Ovary (tissue), 10 donors: ENCODE measurements at places on chromosomes 7 and 10. TPM values are rescaled to one million over a fixed set of nuclear protein-coding genes. Genes with fewer than 3 reads are reported as not detected.

DNA sequence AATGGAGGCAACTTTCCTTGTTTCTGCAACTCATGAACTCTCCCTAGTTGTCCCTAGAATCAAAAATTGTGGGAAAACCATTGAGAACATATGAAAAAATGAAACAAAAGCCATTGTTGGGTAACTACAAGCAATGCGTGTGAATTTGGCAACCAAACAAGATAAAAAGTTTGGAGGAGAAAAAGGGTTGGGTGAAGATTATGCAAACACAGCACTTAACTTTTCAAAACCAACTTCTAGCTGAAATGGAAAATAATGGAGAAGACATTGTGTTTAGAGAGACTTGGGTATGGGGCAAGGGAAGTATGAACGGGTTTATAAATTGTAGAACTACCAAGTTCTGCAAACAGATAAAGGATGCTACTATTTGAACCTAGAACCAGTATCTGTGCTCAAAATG lies 89.0 kb upstream of the SVIL start:
- H3K4me3 ChIP-seq: no peak overlapping the region
- no peaks in the 10 kb centered on the region for H3K36me3 ChIP-seq
- peak overlapping the region; percentile 18 for H3K27ac ChIP-seq

- peaks cover 8% of the 10 kb centered on the region for H3K4me1 ChIP-seq
- H3K4me3 ChIP-seq: no peak overlapping the region
- H3K27me3 ChIP-seq: no peaks in the 10 kb centered on the region
- H3K27ac ChIP-seq: no peak overlapping the region
Measured at GRCh38 chr7:25389489-25390106, 161.3 kb upstream of the NPVF start.

GRCh38 chr10:11895108-11895466 lies 71.9 kb downstream of the PROSER2 start:
- H3K27ac ChIP-seq: no peak overlapping the region
- H3K4me1 ChIP-seq: no peaks in the 10 kb centered on the region
- no peak overlapping the region for H3K4me3 ChIP-seq
- H3K36me3 ChIP-seq: no peaks in the 10 kb centered on the region

- no peak for DNase-seq
- H3K36me3 ChIP-seq: no peaks in the 10 kb centered on the region
- no peak overlapping the region for H3K4me3 ChIP-seq
Measured at GRCh38 chr10:102752934-102753664, 9.4 kb downstream of the WBP1L start.

DNA sequence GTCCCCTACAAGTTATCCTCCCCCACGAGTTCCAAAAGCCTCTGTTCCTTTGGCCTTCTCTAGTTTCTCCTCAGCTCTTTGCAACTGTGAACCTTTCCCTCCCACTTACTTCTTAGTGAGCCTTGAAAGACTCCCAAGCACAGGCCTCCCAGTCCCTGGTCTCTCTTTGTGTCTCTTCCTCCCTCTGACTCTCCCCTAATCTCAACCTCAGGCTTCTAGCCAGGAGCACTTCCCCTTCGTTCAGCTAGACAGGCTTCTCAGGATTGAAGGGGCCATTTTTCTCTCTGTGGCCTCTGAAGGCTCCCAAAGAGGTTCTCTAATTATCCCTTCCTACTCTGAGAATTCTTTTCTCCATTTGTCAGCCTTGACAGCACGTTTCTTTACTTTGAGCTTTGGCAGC lies 50.2 kb upstream of the PHYHIPL start:
- H3K27ac ChIP-seq: no peak overlapping the region
- no peak overlapping the region for H3K4me3 ChIP-seq
- DNase-seq: no peak
- no peaks in the 10 kb centered on the region for H3K27me3 ChIP-seq
- no peaks in the 10 kb centered on the region for H3K36me3 ChIP-seq
- H3K4me1 ChIP-seq: peaks cover 2% of the 10 kb centered on the region

- H3K27ac ChIP-seq: no peak overlapping the region
- no peak overlapping the region for H3K4me3 ChIP-seq
- no peak for DNase-seq
- no peaks in the 10 kb centered on the region for H3K27me3 ChIP-seq
- H3K4me1 ChIP-seq: no peaks in the 10 kb centered on the region
- H3K36me3 ChIP-seq: no peaks in the 10 kb centered on the region
Measured at GRCh38 chr7:107318523-107319160, 149.8 kb downstream of the HBP1 start.

DNA sequence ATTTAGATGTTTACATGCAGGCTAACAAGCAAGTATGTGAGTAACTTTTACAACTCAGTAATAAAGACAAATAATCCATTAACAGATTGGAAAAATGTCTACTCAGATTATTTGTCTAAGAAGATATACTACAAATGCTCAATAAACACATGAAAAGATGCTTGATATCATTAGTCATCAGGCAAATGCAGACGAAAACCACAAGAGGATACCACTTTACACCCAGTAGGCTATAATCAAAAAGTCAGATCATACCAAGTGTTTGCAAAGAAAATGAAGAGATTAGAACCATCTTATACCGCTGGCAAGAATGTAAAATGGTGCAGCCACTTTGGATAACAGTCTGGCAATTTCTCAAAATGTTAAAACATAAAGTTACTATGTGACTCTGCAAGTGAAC lies 84.1 kb downstream of the MALSU1 start:
- H3K4me1 ChIP-seq: no peaks in the 10 kb centered on the region
- no peak overlapping the region for H3K4me3 ChIP-seq
- no peaks in the 10 kb centered on the region for H3K36me3 ChIP-seq
- H3K27me3 ChIP-seq: no peaks in the 10 kb centered on the region

DNA sequence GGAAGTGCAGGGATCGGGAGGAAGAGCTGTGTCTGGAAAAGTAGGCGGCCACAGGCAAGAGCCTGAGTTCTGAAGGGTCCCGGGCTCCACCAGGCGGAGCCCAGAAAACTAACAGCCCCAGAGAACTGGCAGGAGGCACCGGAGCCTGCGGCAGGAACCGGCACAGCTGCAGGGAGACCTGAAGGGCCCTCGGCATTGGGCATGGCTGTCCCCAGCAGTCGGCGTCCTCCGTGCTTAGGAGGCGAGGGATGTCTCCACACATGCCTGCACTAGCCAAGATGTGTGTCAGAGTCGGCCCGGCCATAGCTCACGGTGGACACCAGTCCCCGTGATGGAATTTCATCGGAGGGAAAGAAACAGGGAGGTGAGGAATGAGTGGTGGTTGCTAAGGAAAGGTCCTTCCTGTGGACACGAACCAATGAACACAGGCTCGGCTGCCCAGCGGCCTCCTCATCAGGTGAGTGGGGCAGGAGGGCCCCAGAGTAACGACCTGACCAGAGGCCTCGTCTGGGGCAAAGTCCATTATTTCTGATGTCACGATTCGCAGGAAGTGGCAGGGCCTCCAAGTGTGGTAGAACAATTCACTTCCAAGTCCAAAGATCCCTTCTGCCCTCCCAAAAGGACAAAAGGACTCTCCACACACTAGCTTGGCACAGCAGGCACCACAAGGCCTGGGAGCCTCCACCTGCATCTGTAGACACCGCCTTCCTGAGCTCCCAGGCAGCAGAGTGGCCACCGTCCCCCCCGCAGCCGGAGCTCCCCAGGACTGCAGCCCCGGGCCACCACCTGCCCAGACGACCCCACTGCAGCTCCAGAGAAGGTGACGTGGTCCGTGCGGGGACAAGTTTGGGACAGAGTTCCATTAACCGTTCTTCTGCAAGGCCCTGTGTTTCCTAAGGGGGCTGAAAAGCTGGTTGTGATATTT lies 444.2 kb downstream of the PTPRN2 start:
- H3K27me3 ChIP-seq: no peaks in the 10 kb centered on the region
- no peaks in the 10 kb centered on the region for H3K36me3 ChIP-seq
- H3K4me3 ChIP-seq: no peak overlapping the region
- H3K4me1 ChIP-seq: no peaks in the 10 kb centered on the region
- DNase-seq: no peak

CARD11 gene
- total RNA-seq: 0.28 TPM

GRCh38 chr10:121708728-121709674 lies 110.8 kb upstream of the FGFR2 start:
- H3K4me1 ChIP-seq: peaks cover 1% of the 10 kb centered on the region
- no peak for DNase-seq
- no peaks in the 10 kb centered on the region for H3K36me3 ChIP-seq
- peak overlapping the region; percentile 5 for H3K27ac ChIP-seq
- no peak overlapping the region for H3K4me3 ChIP-seq
- no peaks in the 10 kb centered on the region for H3K27me3 ChIP-seq

AKR1C8 gene
- total RNA-seq: not detected

PKD2L1 gene
- not detected for total RNA-seq

GRCh38 chr10:132418527-132419416 lies 21.8 kb downstream of the PWWP2B start:
- no peaks in the 10 kb centered on the region for H3K27me3 ChIP-seq
- H3K4me1 ChIP-seq: peaks cover 20% of the 10 kb centered on the region
- no peak overlapping the region for H3K27ac ChIP-seq
- no peak for DNase-seq

GRCh38 chr10:128043259-128044045 lies 82.8 kb downstream of the MKI67 start:
- H3K36me3 ChIP-seq: no peaks in the 10 kb centered on the region
- peaks cover 3% of the 10 kb centered on the region for H3K4me1 ChIP-seq
- no peak overlapping the region for H3K27ac ChIP-seq
- H3K27me3 ChIP-seq: no peaks in the 10 kb centered on the region
- DNase-seq: no peak

DNA sequence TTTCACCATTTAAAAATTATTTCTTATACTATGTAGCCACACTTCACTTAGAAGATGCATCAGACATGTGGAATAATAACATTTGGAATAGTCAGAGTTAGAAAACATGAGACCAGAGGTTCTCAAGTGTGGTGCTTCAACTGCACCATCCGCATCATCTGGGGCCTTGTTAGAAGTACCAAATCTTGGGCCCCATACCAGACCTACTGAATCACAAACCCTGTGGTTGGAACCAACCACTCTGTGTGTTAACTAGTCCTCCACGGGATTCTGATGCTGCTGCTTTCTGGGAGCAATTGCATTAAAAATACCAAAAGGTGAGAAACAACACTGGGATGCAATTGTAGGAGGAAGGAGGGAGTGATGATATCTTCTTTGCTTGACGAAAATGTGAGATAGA lies 125.2 kb downstream of the GNAT3 start:
- H3K4me3 ChIP-seq: no peak overlapping the region
- no peaks in the 10 kb centered on the region for H3K36me3 ChIP-seq
- no peaks in the 10 kb centered on the region for H3K4me1 ChIP-seq
- no peak for DNase-seq
- H3K27ac ChIP-seq: no peak overlapping the region
- no peaks in the 10 kb centered on the region for H3K27me3 ChIP-seq

DNA sequence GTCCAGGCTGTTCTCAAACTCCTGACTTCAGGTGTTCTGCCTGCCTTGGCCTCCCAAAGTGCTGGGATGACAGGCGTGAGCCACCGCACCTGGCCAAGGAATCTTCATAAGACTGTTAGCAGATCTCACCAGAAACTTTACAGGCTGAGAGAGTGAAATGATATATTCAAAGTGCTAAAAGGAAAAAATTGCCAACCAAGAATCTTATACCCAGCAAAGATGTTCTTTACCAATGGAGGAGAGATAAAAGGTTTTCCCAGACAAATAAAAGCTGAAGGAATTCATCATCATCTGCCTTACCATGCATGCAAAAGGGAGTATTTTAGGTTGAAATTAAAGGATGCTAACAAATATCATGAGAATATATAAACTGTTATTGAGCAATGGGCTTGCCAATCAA lies 23.6 kb downstream of the GIMAP7 start:
- H3K27ac ChIP-seq: no peak overlapping the region
- no peaks in the 10 kb centered on the region for H3K27me3 ChIP-seq
- no peaks in the 10 kb centered on the region for H3K4me1 ChIP-seq
- H3K4me3 ChIP-seq: no peak overlapping the region
- no peaks in the 10 kb centered on the region for H3K36me3 ChIP-seq

GRCh38 chr7:151141855-151142685 lies 25.4 kb downstream of the GBX1 start:
- H3K4me3 ChIP-seq: no peak overlapping the region
- DNase-seq: peak; percentile 29
- H3K27me3 ChIP-seq: no peaks in the 10 kb centered on the region
- H3K36me3 ChIP-seq: no peaks in the 10 kb centered on the region

DNA sequence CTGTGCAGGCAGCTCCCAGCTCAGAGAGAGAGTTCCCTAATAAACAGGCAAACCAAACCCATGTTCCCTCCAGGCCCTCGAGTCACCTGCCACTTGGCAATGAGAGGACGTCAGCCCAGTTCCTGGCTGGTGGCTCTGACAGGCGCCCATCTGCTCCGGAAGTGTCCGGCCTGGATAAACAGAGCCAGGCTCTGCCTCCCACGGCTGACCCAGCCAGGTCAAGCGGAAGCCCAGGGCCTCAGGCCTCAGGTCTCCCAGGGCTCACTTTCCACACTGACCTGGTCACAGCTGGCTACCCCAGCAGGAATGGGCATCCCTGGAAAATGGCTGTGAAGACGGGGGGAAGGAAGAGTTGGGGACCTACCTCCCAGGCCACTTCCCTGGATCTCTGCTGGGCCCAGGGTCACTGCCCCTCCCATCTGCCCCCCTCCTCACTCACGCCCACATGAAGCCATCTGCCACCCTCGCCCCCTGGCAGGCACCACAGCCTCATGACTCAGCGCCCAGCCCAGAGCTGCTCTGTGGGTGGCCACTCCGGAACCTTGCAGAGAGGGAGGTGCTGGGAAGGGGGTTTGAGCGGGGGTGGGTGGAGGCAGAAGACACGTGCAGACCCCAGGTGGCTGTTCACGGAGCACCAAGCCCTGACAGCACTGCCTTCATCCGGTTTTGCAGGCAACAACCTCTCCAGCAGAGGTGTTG lies 37.4 kb upstream of the DUSP5 start:
- no peak overlapping the region for H3K27ac ChIP-seq
- no peak overlapping the region for H3K4me3 ChIP-seq
- DNase-seq: no peak
- H3K27me3 ChIP-seq: no peaks in the 10 kb centered on the region

DNA sequence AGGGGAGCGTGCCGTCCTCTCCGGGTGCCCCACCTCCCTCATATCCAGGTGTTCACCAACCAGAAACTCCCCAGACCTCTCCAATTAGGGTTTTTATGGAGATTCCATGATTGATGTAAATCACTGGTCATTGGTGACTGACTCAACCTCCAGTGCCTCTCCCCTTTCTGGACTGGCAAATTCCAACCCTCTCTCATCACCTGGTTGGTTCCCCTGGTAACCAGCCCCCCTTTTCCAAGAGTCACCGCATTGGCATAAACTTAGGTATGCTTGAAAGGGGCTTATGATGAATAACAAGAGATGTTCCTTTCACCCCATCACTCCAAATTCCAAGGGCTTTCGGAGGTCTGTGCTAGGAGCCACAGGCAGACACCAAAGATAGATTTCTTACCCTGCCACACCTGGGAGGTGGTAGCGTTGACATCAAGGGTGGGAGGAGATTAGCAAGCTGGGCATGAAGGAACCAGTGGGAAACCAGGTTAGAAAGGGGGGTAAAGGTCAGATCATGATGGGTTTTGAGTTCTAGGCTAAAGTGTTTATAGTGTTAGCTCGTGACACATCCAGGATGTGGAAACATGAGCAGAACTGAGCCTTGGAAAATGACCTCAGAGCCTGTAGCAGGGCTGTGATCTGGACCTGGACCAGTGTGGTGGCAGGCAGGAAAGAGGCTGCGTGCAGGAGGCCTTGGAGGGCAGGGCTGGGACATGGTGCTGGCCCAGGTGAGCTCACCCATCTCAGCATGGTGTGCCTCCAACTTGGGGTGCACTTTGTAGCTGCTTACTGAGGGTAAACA lies 45.1 kb downstream of the CAMK1D start:
- peaks cover 6% of the 10 kb centered on the region for H3K4me1 ChIP-seq
- no peak overlapping the region for H3K27ac ChIP-seq
- H3K4me3 ChIP-seq: no peak overlapping the region
- DNase-seq: no peak
